Glomerular endothelial cell (primary cell): ENCODE measurements at places on chromosomes 3 and 15.

- no peak for DNase-seq
These were observed 1076.1 kb downstream of the ROBO2 start for GRCh38 chr3:78115983-78116382.

GRCh38 chr3:40382617-40382979, 4.4 kb upstream of the ENTPD3 start:
- no peak for DNase-seq

DNA sequence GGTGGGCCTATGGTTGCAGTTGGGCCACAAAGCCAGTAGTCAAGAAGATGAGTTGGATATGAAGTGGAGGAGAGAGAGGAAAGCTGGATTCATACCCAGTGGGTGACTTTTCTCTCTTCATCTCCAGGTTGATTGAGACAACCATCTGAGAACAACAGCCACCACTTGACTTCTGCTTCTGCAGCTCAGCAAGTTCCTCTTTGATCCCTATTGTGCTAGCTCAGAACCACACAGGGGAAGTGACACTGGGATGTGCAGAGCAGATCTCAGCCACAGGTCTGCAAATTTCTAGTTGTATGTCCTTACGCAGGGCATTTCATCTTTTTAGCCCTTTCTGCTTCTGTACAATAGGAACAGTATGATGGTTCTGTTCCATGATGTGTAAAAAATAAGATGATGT, 459.2 kb upstream of the ARRDC4 start:
- no peak for DNase-seq

DNA sequence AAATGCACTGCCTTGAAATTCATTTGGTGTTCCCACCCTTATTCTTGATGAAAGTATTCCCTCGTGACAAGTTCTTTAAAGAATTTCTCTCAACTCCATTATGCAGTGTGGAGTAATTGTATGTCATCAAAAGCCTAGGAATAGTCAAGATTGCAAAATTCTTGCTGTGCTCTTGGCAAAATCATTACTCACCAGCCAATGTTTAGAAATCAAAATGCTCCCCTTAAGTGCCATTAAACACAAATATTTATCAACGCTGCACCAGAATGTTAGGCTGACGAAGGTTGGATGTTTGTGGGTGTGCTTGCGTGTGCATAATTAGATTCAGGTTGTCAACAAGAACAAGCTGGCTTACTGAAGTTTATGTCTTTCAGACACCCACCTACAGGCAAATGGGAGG, 40.5 kb downstream of the SST start:
- no peak for DNase-seq

GRCh38 chr3:130997289-130997688, 29.3 kb downstream of the ASTE1 start:
- DNase-seq, result no peak

DNA sequence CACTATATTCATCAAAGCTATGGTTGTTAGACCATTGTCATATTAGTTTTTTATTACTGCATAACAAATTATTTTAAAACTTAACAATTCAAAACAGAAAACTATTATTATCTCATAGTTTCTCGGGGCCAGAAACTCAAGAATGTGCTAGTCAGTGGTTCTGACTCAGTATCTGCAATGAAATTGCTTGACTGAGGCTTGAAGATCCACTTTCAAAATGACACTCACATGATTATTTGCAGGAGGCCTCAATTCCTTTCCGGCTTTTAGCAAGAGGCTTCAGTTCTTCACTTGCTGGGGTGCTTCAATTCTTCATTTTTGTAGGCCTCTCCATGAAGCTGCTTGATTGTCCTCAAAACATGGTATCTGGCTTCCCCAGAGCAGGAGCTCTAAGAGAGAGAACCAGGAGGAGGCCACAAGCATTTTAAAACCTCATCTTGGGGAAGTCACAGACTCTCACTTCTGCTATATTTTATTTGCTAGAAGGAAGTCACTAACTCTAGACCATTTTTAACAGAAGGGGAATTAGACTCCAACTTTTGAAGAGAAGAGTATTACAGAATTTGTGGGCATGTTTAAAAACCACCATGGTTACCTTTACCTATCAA, 383.7 kb downstream of the MFSD1 start:
- DNase-seq, result no peak

DNA sequence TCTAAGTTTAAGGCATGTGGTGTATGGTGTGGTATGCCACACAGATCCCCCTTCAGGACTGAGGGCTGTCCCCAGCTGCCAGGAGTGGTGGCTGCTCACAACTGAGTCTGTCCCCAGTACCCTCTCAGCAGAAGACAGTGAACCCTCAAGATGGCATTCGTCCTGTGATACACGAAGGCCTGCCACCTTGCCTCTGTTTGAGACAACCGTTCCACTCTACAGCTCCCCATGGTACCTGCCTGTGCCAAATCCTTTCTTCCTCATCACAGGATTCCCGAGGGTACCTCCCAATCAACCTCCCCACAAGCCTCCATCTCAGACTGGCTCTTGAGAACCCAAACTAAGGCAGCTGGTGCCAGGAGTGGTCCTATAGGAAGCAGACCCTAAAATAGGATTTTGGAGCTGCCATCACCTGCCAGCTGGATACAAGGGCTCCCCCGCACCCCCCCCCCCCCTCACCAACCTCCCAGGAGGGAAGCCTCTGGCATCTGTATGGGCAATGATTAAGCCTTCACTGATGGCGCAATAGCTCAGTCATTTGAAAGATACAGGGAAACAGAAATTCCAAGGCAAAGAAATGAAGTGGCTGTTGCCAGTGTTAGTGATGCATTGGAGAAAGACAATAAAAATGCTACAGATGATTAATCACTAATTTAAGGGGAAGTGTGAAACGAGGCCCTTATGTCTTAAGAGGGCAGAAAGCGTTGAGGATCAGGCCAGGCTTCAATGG, 230.0 kb upstream of the LYSMD4 start:
- no peak for DNase-seq

DNA sequence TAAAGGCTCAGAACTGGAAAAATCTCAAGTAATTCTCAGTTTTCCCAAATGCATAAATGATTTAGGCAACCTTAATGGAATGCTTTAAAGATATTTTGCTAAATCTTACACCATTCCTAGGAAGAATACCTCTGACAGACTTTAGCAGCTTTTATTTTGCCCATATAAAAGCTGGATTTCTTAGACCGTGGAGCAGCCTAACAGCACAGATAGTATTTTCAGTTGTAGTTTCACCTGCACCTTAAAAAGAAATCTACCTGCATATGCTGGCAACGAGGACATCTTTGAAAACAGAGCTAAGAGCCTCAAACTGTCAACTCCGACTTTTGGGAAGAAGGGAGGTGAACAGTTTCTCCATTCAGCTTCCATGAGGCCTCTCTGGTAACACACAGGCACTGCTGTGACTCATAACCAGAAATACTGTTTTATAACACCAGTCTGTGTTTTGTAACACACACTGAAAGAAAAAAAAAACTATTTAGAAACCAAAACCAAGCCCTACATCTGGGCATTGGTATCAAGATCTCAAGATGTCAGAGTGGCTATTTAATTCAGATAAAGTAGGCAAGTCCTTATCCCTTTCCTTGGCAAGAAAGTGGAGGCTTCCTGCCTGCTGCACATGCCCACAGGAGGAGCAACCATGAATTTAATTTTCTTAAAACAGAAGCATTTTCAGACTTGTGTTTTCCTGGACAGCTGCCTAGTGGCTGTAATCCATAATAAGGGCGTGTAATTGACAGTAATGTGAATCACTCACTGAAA, 181.5 kb upstream of the ICE2 start:
- DNase-seq, result no peak

- DNase-seq, result no peak
These were observed 76.9 kb downstream of the RHCG start for GRCh38 chr15:89419370-89419984.

- no peak for DNase-seq
These were observed 25.5 kb upstream of the ATP8B4 start for GRCh38 chr15:50144341-50145120.

GRCh38 chr3:190970560-190970959, 108.1 kb upstream of the GMNC start:
- DNase-seq, result no peak

- no peak for DNase-seq
These were observed 335.5 kb downstream of the IL5RA start for GRCh38 chr3:2774481-2775249.

DNA sequence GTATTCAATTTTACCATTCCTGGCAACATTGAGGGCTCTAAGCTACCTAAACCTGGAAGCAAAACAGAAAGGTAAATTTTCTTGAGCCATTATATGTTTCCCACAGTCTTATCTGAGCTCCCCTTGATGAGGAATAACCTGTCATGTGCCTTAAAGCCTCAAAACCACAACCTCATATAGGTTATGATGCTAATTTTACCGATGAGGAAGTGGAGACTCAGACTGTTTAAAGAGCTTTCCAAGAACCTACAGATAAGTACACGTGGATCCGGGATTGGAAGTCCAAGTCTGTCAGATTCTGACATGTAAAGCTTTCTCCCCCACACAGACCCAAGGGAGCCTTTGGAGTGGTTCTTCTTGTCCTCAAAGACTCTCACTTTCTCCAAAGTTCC, 140.5 kb downstream of the SEMA6D start:
- no peak for DNase-seq

GRCh38 chr3:133447750-133448477, 48.1 kb downstream of the BFSP2 start:
- no peak for DNase-seq
